Myocyte (in vitro differentiated cells): ENCODE measurements at places on chromosomes 13 and 19. TPM values are rescaled to one million over a fixed set of nuclear protein-coding genes. Genes with fewer than 3 reads are reported as not detected.

TYROBP gene
- total RNA-seq, result not detected in 2 replicates

CEACAM8 gene
- total RNA-seq, result not detected in 2 replicates

DNA sequence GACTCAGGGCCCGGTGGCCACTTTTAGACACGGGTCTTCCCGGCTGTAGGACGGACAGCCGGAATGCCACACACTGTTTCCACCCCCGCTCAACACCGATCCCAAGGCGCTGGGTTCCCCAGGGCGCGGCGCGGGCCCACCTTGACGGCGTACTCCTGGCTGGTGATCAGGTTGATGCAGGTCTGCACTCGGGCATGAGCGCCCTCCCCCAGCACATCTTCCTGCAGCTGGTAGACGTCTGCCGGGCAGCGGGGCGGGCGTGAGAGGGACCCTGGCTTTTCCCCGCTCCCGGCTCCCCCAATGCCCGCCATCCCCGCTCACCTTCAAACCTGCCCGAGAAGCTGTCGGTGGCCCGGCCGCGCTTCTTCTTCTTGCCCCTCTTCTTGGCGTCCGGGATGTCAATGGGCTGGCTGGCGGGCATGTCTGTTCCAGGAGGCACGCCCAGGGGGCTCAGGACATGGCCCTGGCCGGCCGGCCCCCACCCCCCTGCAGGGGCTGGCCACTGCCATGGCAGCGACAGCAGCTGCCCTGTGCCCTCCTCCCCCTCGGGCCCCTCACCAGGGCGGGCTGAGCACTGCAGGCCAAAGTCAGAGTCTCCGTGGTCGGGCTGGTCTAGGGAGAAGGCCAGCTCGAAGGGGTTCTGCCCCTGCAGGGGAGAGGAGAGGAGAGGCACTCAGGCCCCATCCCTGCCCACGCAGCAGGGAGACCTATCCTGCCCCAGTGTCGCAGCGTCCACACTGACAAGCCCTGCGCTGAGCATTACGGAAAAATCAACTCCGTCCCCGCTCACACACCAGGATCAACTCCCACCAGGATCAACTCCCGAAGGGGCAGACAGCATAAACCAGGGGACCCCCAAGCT lies 4.8 kb downstream of the MKNK2 start:
- no peak for DNase-seq

- no peak for DNase-seq
Observed at GRCh38 chr13:100208626-100209025, 119.7 kb downstream of the PCCA start.

DNA sequence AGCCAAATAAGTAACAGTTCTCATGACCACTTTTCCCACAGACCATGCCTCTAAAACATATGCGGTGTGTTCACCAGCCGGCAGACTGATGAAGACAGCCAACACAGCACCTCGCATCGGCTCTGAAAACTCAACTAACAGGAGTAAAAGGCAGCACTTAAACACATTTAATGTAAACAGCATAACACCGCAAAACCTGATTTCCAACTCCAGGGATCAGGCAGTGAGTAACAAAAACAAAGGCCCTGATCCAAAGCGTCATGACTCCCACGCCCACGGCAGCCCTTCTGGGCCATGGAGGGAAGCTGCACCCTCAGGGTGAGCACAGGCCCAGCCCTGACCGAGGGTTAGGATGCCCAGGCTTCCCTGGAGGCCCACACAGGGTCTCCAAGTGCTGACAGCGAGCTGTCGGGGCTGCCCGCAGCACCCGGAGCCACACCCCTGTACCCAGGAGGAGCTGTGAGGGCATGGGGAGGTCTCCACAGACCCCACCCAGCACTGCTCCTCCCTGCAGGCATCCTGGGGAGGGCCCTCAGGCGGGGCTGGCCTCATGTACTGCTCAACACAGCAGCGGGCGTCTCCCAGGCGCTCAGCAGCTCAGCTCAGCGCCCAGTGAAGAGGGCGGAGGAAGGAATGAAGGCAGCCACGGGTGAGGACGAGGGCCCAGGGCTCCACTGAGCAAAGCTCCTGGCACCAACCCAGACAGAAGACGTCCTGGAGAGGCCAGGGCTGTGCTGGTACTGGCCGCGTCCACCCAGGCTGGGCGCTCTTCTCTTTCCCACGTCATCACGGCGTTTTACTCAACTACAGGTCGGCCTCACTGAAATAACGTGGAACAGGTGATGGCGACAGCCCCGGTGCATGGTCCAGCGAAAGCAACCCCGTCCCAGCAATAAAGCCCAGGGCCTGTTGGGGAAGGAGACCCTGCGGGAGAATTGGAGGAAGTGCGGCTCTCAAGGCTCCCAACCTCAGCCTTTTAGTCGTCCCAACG lies 53.7 kb downstream of the RASA3 start:
- DNase-seq, result peak; percentile 54

GRCh38 chr13:88472316-88472715 lies 801.1 kb downstream of the SLITRK5 start:
- no peak for DNase-seq

DNA sequence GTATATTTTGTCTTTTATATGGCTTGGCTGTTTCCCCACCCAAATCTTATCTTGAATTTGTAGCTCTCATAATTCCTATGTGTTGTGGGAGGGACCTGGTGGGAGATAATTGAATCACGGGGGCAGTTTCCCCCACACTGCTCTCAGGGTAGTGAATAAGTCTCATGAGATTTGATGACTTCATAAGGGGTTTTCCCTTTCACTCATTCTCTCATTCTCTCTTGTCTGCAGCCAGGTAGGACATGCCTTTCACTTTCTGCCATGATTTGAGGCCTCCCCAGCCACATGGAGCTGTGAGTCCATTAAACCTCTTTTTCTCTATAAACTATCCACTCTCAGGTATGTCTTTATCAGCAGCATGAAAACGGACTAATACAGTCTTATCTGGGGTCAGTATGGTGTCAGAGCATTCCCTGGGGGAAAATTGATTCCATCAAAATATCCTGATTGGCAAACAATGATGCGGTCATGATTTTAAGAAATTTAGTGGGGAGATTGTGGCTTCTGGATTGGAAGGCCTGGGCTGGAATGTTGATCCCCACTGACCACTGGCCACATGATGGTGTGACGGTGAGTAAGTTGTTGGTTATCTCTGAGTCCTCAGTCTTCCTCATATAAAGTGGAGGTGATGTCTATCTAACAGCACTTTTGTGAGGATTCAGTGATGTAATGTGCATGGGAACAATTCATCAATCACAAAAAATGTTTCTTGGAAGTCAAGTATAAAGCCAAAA lies 27.5 kb upstream of the ANKRD10 start:
- DNase-seq, result peak; percentile 79

DNA sequence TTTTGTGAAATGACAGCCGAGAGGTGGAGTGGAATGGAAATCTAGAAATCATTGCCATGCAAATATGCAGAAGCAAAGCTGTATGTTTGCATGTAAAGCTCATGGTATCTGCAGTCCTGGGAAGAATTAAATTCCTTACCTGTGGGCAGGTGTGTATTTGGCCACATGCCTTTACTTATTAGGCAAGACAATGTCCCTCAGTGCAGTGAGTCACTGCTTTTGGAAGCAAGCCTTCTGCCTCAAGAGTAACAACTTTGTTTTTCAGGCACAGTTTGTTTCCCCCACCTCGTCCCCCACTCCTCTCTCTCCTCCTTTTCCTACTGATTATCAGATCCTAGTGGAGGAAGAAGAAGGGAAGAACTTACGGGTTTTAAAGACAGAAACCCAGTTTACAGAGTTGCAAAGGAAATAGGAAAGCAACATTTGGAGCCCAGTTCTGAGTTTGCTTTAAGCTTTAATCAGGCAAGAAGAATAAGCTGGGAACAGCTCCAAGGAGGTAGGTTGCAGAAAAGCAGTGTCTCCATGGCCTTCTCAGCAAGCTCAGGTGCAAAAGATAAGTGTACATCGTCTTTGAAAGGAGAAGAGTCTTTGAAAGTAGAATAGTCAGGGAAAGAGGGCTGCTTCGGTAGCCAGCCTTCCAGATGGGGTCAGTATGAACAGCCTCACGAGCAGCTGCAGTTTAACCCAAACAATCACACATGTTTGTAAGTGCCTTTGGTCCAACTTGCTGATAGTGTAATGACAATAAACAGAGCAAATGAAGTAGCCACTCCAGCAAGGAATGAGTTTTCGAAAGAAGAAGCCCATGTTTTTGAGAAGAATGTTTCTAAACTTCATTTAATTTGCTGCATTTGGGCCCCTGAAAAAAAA lies 190.1 kb downstream of the KLF5 start:
- DNase-seq, result peak; percentile 61

GRCh38 chr19:37095859-37096258 lies 17.6 kb downstream of the ZNF420 start:
- peak; percentile 6 for DNase-seq
